Stimulated activated CD4-positive, alpha-beta T cell treated with anti-CD3 and anti-CD28 coated beads, Interleukin-1b, Interleukin-23, amount 100 ng/mL, for 1 hour (primary cell): ENCODE measurements at places on chromosomes 4 and X.

DNA sequence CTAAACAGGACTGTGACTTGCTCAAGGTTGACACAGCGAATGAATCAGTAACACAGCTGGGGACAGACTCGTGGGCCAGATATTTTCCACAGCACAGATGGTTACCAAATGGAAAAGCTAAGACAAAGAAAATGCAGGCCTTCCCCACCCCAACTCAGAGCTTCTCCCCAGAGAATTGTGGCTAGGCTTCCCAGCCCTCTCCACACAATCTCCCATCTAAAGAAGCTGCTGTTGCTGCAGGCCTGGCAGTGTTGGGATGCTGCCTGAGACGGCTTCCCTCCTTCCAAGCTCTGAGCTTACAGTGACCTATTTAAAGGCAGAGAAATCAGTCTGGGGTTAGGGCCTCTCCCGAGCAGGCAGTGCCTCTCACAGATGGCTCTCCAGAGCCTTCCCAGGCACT is 46.5 kb upstream of the PGRMC1 start:
- DNase-seq: no peak

DNA sequence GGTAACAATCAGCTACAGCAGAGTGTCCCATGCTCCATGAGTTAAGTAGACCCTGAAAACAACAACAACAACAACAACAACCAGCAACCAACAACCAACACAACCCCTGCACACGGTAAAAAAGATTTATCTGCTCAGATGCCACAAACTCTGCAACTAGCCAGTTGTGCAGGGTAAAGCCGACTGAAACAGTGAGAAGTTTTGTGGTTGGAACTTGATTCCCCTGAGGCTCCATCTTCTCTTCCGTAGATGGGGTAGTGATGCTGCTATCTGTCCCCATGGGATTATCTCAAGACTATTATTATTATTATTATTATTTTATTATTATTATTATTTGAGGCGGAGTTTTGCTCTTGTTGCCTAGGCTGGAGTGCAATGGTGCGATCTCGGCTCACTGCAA is 50.6 kb upstream of the RAPGEF2 start:
- DNase-seq: no peak

GRCh38 chr4:168304744-168305459 is 13.7 kb downstream of the DDX60 start:
- no peak for DNase-seq

DNA sequence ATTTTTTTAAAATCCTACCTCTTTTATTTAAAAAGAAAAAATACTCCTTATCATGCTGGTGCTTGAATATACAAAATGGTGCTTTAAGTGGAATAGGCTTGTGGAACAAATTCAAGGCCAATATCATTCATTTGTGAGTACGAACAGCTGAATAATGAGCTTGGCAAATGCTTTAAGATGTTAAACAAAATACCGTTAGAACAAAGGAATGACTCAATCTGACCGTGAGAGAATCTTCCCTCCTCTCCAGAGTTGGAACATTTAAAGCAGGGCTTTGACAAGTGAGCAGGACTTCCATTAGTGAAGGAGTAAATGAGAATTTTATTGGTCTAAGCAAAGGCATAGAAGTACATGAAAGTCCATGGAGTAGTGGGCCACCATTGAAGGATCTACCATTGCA is 74.5 kb downstream of the DCLK2 start:
- DNase-seq: no peak

- no peak for DNase-seq
These were observed 891.4 kb downstream of the CENPC start for GRCh38 chr4:66653937-66654336.

GRCh38 chr4:2745981-2746806 is 9.9 kb downstream of the TNIP2 start:
- DNase-seq: peak; percentile 85

DNA sequence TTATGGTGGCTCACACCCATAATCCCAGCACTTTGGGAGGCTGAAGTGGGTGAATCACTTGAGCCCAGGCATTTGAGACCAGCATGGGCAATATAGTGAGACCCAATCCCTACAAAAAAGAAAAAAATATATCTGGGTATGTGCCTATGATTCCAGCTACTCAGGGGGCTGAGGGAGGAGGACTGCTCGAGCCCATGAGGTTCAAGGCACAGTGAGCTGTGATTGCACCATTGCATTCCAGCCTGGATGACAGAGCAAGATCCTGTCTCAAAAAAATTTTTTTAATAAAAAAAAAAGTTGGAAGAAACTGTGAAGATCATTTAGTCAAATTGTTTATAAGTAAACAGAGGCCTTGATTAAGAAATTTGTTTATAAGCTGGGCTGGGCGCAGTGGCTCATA is 39.7 kb downstream of the KLHL8 start:
- DNase-seq: no peak

DNA sequence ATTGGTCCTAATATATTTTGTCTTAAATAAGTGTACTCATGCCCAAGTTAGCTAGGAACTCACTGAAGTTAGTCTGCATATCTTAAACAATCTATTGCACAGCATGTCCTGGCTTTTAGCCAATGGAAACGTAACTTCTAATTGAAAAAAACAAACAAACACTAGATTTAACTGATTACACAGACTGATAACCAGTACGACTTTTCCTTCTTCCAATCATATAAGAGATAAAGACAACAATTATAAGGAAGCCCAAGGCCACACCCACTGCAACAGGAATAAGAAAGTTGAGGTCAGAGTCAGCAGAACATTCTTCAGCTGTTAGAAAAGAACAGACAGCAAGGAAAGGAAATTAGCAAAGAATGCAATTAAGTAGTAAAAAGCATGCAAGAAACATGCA is 40.8 kb downstream of the LAMP2 start:
- no peak for DNase-seq

DNA sequence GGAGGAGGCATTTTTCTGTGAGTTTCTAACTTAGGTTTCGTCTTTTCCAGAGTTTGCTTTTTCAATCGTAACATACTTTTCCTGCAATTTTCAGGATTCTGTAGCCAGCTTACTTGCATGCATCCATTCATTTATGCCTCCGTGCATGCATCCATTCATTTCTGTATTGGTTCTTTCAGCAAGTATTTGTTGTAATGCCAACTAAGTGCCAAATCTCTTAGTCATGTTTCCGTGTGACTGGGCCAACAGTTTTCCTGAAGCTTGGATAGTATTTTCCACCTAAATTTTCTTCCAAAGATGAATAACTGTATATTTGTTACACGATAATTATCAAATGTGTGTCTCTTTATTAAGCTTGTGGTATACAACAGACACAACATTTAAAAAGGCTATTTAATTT is 41.5 kb downstream of the CBLL2 start:
- DNase-seq: no peak

GRCh38 chr4:159134429-159134828 is 31.6 kb downstream of the RAPGEF2 start:
- DNase-seq: no peak

DNA sequence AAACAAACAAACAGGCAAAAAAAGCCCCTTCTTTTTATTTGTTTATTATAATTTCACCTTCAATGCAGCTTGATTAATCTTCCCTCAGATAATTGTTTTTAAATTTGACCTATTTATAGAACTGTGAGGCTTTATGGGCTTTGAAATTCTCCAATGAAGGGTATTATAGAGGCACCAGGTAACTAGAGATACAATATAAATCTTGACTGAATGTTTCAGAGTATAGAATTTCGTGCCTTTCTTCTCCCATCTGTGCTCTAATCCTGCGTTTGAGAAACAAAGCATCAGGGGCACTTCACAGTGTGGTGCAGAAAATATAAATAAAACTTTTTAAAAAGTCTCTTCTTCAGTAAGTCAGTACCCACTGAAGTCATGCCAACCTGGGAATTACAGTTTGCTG is 120.9 kb downstream of the ANKRD50 start:
- no peak for DNase-seq

DNA sequence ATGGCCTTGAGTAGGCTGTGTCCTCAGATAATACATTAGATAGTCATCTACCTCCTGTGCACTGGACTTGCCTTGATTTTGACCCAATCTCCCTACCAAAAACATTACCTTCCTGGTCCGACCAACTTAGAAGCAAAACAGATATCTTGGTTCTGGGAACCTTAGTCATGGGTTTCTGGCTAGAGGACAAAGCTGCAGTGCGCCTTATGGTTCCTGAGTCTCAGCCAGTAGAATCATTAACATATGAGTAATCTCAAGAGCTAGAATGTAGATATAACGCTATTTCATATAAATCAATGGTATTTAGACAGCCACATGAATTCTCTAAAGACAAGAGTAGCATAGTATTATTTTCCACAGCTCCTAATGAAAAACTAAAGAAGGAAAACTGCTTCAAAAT is 83.1 kb downstream of the GRIA3 start:
- DNase-seq: no peak

DNA sequence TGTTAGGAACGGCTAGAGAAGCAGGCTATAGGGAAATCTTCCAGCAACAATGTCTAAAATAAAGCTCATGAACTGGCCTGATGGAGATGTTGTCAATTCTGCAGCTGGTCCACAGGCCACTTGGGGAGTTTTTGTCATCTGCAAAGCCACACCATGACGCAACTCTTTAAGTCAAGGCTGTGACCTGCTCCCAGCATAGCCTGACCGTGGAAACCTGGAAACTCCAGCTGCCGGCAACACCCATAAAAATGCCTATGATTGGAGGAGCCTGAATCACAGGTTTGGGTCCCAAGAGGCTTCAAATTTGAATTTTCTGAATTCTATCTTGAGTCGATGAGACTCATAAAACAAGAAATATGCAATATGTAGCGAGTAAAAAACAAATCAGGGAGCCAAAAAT is 969.2 kb upstream of the PRKX start:
- no peak for DNase-seq

GRCh38 chrX:46647251-46647650 is 73.7 kb downstream of the CHST7 start:
- DNase-seq: no peak

GRCh38 chr4:54400802-54401201 is 171.7 kb downstream of the PDGFRA start:
- no peak for DNase-seq

GRCh38 chrX:40083120-40083978 is 14.4 kb downstream of the BCOR start:
- DNase-seq: no peak

GRCh38 chr4:107212565-107212964 is 176.5 kb upstream of the DKK2 start:
- DNase-seq: no peak

DNA sequence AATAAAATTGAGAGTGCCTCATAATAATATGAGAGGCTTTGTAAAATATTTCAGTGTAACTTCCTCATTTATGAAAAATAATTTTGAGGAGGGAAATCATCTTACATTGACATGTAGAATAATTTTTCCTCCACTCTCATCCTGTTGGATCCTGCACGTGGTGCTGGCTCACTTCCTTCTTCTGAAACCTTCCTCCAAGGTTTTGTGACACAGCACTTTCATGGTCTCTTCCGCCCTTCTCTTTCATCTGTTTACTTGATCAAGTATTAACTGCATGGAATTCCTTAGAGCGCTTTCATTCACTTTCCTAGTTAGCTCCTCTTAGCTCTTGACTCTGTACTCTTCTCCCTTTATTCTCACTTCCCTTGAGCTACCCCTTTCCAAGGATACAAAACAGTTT is 246.5 kb downstream of the RAPGEF2 start:
- no peak for DNase-seq

GRCh38 chrX:15336023-15336413 is 695 bp upstream of the PIGA start:
- no peak for DNase-seq

- no peak for DNase-seq
These were observed 52.5 kb upstream of the TTC29 start for GRCh38 chr4:146998157-146998556.

GRCh38 chrX:153935326-153935851 is 552 bp upstream of the NAA10 start:
- no peak for DNase-seq

GRCh38 chr4:168265327-168265726 is 53.2 kb downstream of the DDX60 start:
- DNase-seq: no peak

GRCh38 chrX:30301208-30301607 is 8.0 kb downstream of the NR0B1 start:
- no peak for DNase-seq

DNA sequence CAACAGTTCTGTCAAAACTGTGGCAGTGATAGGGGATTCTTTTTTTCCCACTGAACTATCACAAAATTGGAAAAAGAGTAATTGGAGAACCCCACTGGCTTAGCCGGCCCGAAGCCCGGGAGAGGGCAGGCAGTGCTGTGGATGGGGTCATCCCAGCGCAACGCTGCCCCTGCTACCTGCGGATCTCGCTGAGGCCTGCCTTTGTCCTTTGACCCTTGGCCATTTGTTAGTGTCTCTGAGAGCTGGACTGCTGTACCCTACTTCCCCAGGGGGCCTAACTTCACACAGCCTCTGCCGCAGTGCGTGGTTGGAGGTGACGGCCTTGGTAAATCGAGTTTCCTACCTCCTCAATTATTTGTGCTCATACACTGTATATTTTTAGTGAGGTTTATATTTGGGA is 43.0 kb upstream of the MSANTD1 start:
- DNase-seq: no peak

DNA sequence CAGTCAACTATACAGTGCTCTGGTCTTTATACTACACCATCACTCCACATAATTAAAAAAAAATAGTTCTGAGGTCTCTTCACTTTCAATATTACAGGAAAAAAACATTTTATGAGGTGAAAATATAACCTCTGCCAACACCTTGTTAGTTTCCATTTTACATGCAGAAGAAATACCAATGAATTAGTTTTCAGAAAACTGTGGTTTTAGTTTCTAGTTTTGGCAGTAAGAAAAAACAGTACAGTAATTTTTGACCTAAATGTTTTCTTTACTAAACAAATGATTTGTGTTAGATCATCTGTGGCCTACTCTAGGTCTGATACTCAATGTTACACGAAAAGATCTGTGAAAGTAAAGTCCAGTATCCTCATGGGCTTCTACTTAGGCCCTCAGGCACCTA is 10.0 kb downstream of the SULT1E1 start:
- DNase-seq: no peak

DNA sequence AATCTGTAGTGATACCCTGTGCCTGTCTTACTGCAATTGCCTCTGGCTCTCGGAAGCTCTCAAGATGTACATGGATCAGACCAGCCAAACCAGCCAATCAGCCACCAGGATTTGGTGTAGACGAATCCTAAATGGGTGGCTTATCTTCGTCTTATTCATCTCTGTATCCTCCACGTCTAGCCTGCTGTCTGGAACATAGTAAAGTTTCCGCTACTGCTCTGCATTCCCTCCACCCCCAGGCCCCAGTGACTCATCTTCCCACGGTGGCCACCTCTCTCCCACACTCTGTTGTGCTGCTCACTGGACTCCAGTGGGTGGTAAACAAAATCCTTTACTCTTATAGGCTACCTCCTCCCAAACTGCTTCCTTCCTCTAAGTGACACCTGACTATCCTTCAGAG is 37.8 kb downstream of the SEPTIN6 start:
- DNase-seq: peak; percentile 51

DNA sequence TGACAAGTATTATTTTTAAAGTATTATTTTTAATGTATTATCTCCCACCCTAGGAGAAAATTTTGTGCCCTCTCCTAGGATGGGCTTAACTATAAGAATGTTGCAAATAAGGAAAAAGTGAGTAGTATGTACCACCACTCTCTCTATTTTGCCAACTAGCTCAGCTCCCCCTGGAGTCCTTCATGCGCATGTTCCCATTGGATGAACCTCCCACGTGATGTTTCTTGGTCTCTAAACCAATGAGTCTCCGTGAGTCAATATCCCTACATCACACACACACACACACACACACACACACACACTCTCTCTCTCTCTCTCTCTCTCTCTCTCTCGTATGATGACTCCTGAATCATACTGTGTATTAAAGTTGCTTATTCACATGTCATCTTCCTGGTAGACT is 129.7 kb upstream of the ZFP42 start:
- no peak for DNase-seq
